ENCODE measurements at places on chromosomes 16 and 17.

- no peak for DNase-seq
Observed at GRCh38 chr16:27638833-27639560, 89.1 kb downstream of the KATNIP start.

- no peak for DNase-seq
Observed at GRCh38 chr17:78659546-78659945, 82.3 kb upstream of the DNAH17 start.

- DNase-seq = no peak
Observed at GRCh38 chr16:55647798-55648197, 8.0 kb upstream of the SLC6A2 start.

DNA sequence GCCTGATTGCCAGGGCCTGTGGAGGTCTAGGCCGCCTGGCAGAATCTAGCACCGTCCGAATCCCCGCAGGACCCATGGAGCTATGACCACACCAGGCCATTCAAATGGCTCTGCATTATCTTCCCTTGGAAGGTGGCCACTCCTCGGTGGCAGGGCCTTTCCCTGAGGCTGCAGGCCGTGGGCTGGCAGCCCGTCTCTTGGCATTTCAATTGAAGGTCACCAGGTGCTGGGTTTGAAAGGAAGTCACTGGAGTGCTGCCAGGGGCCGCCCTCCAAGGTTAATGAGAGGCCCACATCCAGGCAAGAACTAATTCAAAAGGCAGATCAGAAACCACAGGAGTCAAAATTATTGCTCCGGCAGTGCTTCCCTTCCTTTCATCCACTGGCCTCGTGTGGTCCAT lies 27.7 kb upstream of the CACNG5 start:
- no peak for DNase-seq
